Esophagus muscularis mucosa (tissue), 4 donors: ENCODE measurements at places on chromosomes 1 and 21. TPM values are rescaled to one million over a fixed set of nuclear protein-coding genes. Genes with fewer than 3 reads are reported as not detected.

DNA sequence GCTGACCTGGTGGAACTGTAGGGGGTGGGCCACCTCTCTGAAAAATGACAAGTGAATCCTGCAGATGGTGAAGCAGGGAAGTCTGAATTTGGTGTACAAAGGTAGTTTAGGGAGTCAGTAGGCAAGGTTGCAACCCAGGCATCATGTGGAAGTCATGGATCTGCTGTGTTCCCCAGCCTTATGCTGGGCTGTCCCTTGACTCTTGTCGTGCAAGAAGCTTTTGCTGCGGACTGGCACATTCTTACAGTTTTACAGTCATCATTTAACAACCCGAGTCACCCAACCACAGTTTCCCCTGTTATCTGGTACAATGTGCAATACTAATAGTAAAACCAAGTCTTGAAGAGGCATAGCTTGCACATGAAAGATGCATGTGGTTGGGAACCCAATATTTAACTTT lies 13.2 kb downstream of the RHOU start:
- DNase-seq: no peak

DNA sequence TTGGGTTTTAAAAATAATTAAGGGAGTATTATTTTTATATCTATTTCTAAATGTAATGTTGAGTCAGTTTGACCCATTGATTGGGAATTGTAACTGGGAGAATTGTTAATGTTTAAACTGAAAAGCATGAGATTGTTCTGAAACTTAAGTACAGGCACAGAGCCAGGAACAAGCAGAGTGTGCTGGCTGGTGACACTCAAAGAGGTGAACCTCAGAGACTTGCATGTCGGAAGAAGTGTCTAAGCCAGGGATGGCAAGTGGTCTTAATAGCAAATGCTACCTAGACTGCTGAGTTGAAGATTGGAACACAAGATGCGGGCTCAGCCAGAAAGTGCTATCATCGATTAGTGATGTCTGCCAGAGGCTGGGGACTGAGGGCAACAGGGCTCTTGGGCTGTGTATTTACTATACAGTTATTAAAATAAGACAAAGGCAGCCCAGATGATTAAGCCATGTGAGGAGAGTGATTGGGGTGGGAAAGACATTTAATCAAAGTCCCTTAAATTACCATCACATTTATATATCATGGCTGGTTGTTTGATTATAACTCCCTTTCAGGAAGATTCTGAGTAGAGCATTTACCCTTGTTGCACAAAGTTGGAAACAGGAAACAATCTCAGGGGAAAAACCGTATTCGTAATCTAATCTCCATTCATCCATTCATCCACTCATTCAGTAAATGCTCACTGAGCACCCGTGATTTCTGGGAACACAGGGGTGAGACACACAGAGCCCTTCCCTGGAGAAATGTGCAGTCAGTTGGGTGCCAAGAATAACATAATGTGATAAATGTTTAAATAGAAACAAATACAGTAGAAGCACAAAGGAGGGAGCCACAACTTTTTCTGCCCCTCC lies 42.8 kb downstream of the C8A start:
- no peak for DNase-seq

- no peak for DNase-seq
Measured at GRCh38 chr1:182389619-182390047, 2.0 kb downstream of the GLUL start.

GRCh38 chr1:17544776-17545350 lies 5.4 kb downstream of the ARHGEF10L start:
- no peak for DNase-seq

DNA sequence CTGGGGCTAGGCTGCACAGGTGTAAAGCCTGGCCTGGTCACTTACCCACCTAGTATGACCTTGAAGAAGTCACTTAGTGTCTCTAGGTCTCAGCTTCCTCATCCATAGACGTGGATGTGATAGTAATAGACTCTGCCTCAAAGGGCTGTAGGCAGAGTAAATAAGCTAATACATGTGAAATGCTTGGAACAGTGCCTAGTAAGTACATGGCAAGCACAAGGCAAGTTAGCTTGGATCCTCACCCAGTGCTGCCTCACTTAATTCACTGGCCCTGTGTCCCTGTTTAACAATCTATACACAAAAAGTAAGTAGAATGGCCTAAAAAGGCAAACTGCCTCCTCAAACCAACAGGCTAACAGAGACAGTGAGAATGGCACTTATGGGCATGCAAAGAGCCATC lies 167.8 kb downstream of the PIGK start:
- DNase-seq: peak; percentile 60

DNA sequence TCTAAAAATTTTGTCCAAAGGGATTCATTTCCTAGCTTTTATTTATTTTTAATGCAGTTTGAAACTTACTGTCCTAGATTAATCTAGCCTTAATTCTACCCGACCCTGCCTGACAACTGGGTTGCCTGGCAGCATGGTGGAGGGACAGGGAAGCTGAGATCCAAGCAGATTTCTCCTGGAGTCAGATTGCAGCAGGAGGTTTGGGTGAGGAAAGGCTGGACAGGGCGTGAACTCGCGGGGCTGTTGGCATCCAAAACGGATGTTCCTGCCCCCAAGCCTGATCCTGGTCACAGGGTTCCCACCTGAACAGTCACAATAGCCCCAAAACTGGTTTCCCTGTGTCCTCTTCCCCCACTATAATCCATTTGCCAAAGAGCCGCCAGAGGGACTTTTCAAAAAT lies 23.2 kb downstream of the TCEA3 start:
- DNase-seq: no peak

- DNase-seq: peak; percentile 70
Measured at GRCh38 chr1:114286179-114286578, 132.5 kb upstream of the SYT6 start.

- DNase-seq: peak; percentile 88
Measured at GRCh38 chr1:119766374-119766794, 2.3 kb downstream of the HMGCS2 start.

DNA sequence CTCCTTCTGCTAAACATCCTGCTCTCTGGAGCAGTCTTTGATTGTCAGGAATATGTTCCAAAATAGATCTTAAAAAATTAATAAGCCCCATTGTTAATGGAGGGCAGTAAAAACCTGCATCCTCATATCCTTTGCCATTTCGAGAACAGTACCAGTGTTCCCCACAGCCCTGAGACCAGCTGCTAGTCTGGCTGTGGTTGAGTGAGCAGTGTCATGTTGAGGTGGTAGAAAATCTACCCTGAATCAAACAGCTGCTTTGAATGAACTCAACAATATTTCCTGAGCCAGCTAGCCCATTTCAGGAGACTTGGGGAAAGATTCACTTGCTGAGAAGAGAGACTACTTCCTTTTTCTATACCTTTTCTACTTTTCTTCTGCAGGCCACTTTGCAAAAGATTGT lies 24.4 kb downstream of the FABP3 start:
- DNase-seq: no peak

GRCh38 chr1:36306210-36306901 lies at the start of gene SH3D21:
Gene SH3D21 (plus strand): TSS chr1:36306368. CDS start chr1:36306421, 53 bp downstream.
- DNase-seq: no peak

GRCh38 chr1:181044449-181044966 lies 10.7 kb downstream of the MR1 start:
- no peak for DNase-seq

DNA sequence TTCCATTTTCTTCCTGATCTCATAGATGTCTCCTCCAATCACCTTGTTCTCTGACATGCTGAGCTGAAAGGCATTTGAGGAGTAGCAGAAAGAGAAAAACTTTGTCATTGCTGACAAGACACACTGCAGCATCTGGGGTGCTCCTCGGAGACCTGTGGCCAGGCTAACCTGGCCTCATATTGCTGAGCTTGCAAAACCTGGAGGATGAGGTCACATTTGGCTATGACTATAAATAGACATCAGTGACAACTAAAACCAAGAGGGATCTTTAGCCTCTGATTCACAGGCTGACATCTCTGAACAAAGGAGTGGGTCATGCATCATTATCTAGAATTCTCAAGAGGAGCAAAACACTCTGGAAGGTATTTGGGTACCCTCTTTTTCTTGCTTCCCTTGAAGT lies 83.7 kb downstream of the PROX1 start:
- DNase-seq: no peak

DNA sequence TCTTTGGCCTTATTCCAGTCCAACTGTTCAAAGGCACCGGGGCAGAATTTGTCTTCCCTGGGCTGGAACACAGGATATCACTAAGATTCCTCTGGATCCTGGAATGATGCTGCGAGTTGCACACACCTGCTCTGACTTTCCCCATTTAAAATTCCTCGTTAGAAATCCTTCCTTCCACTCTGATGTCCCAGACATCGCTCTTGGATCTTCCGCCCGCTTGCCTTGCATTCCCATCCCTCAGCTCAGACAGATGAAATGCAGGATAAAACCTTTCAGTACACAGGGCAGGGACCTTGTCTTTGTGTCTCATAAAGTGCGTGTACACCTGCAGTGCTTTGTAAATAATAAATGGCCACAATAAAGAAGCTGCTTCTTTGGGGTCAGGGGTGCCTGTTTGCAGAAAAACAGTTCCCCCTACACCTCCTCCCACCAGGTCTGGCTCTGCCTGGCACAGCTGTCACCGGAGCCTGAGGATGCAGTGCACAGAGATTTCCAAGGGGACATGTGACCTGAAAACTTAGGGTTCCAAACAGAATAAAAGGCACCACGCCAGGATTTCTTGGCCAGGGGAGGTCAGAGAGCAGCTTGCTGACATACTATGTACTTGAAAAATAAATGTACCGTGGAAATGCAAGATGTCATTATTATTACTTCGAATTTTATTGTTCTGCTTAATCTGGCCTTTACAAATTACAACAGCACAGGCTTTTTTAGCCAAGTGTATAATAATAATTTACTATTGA lies 62.9 kb upstream of the SYT6 start:
- no peak for DNase-seq

GRCh38 chr1:50424045-50424883 lies 1.0 kb upstream of the DMRTA2 start:
- DNase-seq: peak; percentile 64

DNA sequence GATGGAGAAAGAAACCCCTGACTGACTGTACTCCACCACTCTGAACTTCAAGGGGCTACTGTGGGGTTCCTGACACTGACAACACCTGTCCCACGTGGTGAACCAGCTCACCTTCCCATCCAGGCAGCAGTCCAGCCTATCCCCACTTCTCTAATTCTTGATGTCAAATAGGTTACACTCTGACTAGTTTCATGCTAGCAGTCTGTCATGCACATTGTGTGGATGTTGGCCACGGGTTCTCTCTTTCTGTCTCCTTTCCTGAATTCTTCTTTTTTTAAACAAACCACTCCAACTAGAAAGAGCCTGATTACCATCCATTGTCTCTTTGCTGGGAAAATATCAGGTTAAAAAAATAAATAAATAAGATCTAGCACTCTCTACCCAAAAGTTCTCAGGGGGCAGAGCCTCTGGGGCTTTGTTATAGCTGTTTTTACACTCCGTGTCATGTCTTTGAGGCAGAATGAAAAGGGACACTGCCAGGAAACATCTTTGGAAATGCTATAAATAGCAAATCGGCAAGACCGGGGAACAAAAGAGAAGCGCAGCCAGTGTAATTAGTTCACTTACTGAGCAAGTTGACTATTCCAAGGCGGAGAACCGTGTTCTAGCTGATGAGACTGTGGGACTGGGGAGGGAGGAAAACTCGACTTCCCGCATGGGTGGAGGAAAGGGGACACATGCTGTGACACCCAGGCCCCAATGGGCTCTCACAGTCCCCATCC lies 356.1 kb downstream of the OMA1 start:
- DNase-seq: no peak

DNA sequence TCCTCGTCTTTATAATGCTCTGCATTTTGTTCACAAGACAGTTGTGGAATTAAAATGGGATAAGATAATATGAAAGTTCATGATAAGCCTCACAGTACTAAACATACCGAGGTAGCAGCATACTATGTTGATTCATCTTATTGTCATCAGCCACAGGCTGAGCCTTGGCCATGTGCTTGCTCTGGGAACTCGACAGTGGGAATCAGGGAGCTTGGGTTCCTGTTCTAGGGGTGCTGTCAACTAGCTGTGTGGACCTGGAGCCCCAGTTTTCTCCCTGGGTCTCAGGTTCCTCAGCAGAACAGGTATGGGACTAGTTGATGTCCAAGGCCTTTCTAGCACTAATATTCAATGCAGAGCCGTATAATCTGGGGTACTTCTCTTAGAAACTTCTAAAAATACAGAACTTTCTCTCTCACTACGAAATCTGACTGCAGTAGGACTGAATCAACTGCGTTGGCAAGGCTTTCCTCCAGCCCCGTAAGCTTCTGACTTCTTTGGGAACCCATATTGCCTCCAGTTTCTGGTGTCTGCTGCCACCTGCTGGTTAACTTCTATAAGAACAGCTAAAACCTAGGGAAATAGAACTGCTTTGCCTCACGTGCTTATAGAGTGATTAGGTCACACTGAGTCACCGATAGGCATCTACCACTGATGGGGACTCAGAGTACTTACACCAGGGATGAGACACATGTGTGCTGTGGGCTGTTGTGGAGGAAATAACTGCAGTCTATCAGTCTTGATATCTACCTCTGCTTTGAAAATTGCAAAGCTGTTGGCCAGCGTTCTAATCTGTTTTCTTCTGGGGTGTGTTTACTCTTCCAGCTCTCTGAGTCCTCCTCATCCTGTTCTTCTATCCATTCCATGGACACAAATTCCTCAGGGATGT lies 110.9 kb downstream of the RGL1 start:
- peak; percentile 95 for DNase-seq

DNA sequence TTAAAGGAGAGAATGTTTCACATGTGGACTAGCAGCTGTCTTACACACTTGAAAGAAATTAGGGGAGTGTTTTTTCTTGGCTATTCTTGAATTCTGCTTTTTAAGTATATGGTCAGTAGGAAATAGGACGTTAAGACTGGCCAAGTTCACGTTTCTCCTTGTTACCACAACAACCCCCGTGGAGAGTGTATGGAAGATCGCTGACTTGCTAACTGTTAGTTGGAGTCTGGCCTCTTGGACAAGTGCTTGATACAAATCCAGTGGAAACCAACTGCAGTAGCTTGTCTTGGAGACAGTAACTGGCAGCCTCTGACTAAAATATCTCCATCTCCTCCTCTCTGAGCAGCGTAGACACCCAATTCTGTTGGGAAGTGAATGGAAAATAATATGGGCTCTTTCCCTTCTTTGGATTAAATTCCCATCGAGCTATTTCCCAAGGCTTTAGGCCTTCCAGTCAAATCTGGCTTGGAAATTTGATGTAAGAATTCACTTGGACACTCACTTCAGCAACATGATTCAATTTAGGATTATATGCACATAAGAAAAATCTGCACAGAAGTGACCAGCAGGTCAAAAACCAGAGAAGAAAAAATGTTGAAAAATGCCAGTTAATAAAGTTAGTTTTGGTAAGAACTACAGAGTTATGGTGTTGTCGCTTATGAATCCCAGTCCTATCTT lies 3.6 kb upstream of the NFIA start:
- DNase-seq: no peak

- DNase-seq: no peak
Measured at GRCh38 chr21:38984982-38985567, 179.3 kb downstream of the ETS2 start.

OSCP1 gene
- 8.2 TPM for total RNA-seq

C1orf52 gene
- total RNA-seq: 22.4 TPM

FLG2 gene
- not detected for total RNA-seq

SPATA45 gene
- total RNA-seq: not detected

SLAMF1 gene
- 0.65 TPM for total RNA-seq

EFHD2 gene
- 54.6 TPM for total RNA-seq

PRPF38B gene
- 32.4 TPM for total RNA-seq

AHDC1 gene
- 33.6 TPM for total RNA-seq

AKR1A1 gene
- total RNA-seq: 45.6 TPM

LHX8 gene
- total RNA-seq: not detected

CELA3A gene
- total RNA-seq: not detected

KCND3 gene
- 25.7 TPM for total RNA-seq
